H7 (cell line): ENCODE measurements at places on chromosomes 7 and 10.

GRCh38 chr10:12709000-12709401 is 292.5 kb downstream of the CCDC3 start:
- DNase-seq: no peak

DNA sequence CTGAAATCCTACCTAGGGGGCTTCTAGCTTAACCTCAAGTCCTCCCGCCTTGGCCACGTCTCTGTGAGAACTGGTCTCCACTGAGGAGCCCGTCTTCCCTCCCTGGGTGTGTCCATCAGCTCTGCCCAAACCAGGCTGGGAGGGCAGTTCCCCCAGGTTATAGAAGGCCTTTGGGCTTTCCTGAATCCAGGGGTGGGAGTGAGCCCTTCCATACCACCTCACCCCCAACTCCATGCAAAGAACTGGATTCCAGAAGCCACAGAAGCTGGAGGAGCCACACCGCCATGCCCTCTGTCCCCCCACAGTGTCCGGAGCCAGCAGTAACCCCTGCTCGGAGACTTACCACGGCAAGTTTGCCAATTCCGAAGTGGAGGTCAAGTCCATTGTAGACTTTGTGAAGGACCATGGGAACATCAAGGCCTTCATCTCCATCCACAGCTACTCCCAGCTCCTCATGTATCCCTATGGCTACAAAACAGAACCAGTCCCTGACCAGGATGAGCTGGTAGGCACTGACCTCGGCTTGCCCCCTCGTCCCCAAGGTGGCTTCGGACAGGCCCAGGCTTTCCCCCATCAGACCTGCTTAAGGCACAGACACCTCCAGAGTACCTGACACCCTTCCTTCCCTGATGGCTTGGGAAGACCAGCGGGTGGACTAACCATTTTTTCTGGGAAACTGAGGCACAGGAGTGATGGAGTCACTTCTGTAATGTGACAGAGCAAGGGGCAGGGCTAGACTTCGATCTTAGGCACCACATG is 4.7 kb downstream of the CPA1 start:
- no peak for DNase-seq

GRCh38 chr10:10516346-10517130 is 501.1 kb upstream of the CELF2 start:
- DNase-seq: no peak

- DNase-seq: no peak
Measured at GRCh38 chr7:46949270-46949931, 632.5 kb downstream of the TNS3 start.

- no peak for DNase-seq
Measured at GRCh38 chr7:17152721-17153120, 145.7 kb upstream of the AHR start.

DNA sequence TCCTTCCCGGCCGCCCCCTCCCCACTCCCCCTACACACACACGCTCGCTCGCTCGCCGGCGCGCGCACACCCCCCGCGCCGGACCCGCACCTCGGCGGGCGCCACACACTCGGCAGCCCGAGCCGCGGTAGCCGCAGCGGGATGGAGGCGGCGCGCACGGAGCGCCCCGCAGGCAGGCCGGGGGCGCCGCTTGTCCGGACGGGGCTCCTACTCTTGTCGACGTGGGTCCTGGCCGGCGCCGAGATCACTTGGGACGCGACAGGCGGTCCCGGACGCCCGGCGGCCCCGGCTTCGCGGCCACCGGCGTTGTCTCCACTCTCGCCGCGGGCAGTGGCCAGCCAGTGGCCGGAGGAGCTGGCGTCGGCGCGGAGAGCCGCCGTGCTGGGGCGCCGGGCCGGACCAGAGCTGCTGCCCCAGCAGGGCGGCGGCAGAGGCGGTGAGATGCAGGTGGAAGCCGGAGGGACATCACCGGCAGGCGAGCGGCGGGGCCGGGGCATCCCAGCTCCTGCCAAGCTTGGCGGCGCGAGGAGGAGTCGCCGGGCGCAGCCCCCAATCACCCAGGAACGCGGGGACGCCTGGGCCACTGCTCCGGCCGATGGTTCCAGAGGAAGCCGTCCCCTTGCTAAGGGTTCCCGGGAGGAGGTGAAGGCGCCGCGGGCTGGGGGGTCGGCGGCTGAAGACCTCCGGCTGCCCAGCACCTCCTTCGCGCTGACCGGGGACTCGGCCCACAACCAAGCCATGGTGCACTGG is at the start of gene SORCS3:
Gene SORCS3 (plus strand): TSS at position 104 of the 750 bp plus-strand sequence.
- peak; percentile 78 for DNase-seq

GRCh38 chr10:80924063-80924952 is 386.6 kb downstream of the SH2D4B start:
- peak; percentile 13 for DNase-seq

DNA sequence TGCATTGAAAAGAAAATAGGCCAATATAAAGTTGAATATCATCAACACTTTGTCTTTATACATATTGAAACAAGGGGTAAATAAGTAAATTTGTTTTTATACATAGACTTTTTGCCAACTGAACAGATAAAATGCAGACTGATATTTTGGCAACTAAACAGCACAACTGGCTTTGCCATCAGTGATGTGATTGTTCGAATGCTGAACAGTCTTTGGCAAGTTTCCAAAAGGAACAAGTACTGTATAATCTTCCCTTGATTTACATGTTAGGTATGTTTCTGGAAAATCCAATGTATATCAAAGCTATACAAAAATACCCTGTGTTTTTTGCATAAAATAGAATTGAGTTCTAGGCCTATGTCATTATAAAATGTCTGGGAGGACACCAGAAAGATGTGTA is 18.2 kb upstream of the ANKRD1 start:
- DNase-seq: no peak

- peak; percentile 62 for DNase-seq
Measured at GRCh38 chr7:2607122-2607922, 24.5 kb upstream of the TTYH3 start.

DNA sequence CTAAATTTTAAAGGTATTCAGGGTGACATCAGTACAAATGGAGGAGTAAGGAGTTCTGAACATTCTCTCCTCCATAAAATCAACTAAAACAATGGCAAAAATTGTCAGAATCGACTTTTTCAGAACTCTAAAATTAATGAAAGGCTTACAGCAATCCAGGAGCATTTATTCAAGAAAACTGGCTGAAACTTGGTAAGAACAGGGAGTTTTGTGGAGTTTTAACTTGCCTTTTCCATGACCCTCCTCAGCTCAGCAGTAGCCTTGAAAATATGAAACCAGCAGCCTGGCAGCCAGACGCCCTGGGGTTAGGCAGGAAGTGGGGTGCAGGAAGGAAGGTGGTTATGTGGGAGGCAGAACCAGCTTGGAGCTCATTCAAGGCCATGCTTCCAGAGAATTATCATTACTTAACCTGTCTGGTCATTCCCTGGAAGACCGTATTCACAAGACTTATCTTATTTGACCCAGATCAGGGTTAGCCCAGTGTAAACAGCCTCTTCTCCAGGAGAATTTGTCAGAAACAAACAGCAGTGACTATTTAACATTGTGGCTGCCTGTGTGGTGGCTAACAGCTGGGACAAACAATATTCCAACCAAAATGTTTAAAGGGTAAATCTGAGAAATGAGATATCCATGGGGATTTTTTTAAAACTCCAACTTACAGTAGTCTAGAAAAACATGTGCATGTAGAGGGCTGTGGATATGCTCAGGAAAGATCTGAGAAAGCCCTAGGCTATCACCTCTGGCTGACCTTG is 75.7 kb upstream of the MACROH2A2 start:
- no peak for DNase-seq

- DNase-seq: no peak
Measured at GRCh38 chr10:5076615-5077014, 17.6 kb upstream of the AKR1C3 start.

DNA sequence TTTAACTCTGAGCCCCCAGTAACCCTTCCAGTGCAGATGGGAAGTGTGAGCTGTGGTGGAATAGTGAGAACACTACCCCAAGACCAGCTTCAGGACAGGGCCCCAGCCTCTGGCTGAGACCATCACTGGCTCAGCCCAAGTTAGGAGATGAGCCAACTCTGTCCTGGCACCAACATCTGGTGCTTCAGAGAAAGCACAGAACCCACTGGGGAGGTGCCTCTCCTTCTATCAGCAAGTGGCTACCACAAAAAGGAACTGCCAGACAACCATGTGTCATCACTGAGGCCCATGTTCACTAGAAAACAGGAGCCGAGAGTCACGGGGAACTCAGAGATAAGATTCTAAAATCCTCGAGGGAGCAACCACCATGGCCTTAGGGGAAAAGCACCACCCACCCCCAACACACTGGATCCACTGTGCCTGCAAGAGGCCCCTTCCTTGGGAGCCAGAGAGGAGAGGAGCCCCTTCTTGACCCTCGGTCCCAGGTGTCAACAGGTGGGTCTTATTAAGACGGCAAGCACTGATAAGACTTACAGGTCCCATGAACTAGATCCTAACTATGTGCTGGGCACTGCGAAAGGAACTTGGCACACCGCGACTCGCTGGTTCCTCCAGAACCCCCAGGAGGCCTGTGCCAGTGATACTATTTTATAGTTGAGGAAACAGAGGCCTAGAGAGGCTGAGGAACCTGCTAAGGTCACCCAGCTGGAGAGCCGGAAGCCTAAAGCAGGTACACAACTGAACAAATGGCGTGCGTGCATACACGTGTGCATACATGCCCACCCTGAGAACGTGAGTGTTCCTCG is 102.7 kb downstream of the FAM53B start:
- no peak for DNase-seq

DNA sequence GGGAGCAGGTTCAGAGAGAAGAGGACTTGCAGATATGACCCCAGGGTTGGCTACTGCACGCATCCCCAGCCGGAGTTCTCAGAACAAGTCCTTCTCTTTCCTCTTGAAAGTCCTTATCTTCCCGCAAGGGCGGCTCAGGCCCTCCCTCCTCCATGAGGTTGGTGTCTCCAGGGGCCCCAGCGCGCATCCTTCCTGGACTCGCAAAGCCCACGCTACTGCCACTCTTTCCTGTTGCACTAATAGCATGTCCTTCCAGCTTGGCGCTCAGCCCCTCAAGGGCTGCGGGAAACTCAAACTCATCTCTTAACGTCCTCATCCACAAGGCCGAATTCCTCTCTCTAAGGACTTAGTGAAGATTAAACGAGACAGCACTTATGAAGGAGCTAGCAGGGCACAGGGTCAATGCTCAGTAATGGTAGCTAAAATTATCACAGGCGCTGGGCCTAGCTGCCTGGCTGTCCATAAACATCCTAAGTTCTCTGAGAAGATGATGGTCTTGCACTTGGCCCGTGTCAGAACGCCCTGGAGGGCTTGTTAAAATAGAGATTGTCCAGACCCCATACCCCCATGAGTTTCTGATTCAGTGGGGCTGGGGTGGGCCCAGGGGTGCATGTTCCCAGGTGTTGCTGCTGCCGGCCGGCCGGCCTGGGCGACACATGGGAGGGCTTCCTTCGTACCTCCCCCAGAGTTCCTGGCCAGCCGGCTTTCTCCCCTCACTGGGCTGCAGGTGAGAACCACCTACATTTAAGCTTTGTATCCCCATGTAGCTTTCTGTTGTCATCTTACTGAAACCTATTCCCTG is 261.4 kb downstream of the COBL start:
- DNase-seq: no peak

DNA sequence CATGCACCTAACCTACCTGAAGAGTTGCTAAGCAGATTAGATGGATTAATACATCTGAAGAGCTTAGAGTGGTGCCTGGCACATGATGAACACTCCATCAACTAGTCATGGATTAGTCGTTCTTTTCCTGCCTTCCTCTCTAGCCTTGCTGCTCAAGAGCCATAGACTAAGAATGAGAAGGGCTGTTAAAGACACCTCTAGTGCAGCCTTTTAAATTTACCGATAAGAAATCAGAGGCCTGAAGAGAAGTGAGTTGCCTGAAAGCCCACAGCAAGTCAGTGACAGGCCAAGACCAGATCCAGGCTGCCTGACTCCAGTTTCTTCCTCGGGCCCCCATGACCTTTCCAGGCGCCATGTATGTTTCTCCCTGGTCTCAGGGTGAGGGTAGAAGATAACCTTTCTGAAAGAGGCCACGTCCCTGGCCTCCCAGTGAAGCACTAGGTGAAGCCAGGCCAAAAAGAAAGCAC is 6.5 kb downstream of the TSPAN15 start:
- no peak for DNase-seq

DNA sequence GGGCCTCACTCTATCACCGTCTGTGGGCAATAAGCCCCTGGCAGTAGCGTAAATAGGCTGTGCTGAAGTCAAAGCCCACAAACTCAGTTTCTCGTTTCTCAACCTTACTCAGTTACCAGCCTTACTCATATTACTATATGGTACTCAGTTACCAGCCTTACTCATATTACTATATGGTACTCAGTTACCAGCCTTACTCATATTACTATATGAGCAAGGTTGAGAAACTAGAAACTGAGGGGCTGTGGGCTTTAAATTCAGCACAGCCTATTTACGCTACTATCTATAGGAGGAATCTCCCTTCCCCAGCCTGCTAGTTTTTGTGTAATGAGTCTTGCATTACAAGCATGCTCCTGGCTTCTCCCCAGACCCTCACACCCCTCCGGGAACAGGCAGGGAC is 35.4 kb downstream of the CCDC3 start:
- DNase-seq: no peak

- peak; percentile 43 for DNase-seq
Measured at GRCh38 chr7:4659551-4660286, 22.4 kb upstream of the FOXK1 start.

DNA sequence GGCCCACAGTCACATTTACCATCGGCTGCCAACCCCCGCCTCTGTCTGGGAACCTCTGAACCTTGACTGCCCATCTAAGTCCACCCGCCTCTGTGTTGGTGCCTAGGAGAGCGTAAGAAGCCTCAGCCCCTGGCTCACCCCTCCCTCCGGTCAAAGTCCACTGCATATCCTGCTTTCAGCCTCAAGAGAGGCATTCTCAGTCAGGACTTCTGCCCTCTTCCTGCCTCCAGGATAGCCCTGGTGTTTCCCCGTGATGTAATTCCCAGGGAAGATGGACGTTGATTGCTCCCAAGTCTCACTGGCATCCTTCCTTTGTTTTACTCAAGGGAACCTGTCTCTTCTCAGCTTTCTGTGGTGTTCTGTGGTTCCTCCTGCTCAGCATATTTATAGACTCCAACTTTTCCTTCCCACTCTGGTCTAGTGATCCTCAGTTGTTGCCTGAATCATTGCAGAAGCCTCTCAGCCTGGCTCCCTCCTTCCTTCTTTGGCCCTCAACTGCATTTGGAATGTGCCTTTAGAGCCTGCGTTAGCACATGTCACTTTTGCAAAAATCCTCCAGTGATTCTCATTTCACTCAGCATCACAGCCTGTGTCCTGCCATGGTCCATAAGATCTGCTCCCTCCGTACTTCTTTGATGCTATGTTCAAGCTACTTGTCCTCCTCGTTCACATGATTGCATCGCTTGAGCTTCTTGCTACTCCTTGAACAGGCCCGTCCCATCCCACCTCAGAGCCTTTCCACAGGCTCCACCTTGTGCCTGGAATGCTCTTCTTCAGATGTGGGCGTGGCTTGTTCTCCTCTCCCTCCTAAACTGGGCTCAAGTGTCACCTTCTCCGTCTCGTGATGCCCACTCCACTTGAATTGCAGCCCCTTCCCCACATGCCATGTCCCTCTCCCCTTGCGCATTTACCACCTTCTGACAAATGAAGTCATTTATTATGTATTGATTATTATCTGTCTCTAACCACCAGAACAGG is 124.2 kb downstream of the PLPP4 start:
- peak; percentile 58 for DNase-seq
